ENCODE measurements at places on chromosomes 11 and 22. TPM values are rescaled to one million over a fixed set of nuclear protein-coding genes. Genes with fewer than 3 reads are reported as not detected.

DNA sequence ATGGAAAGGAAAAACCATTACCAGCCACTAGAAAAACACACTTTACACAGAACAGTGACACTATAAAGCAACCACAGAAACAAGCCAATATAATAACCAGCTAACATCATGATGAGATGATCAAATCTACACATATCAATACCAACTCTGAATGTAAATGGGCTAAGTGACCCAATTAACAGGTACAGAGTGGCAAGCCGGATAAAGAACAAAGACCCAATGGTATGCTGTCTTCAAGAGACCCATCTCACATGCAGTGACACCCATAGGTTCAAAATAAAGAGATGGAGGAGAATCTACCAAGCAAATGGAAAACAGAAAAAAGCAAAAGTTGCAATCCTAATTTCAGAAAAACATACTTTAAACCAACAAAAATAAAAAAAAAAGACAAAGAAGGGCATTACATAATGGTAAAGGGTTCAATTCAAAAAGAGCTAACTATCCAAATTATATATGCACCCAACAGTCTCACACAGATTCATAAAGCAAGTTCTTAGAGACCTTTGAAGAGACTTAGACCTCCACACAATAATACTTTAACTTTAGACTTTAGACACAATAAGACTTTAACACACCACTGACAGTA, 160.3 kb upstream of the TMEM45B start:
- H3K27ac ChIP-seq = no peak overlapping the region
- no peak overlapping the region for H3K4me3 ChIP-seq
- no peaks in the 10 kb centered on the region for H3K4me1 ChIP-seq
- DNase-seq = no peak

The TBX10 gene
- total RNA-seq = not detected

DNA sequence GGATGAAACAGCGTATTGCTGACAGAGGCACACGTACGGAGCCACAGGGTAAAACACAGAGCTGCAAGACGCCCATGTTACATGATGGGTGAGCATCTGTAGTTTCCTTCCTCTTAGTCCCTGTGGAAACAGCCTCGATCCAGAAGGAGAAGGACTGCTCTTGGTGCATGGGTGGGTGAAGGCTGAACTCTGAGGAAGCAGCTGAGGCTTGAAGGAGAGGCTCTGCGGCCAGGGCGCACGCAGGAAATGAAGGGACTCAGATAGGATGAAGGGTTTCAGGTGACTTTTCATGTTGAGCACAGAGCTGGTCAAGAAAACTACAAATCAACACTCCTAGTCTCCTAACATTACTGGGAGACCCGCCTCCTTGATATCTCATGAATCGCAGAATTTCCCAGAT, 65.7 kb upstream of the ADA2 start:
- peaks cover 16% of the 10 kb centered on the region for H3K4me1 ChIP-seq
- no peaks in the 10 kb centered on the region for H3K36me3 ChIP-seq
- no peak overlapping the region for H3K4me3 ChIP-seq

- no peak for DNase-seq
- H3K4me1 ChIP-seq = no peaks in the 10 kb centered on the region
- H3K36me3 ChIP-seq = no peaks in the 10 kb centered on the region
- no peak overlapping the region for H3K27ac ChIP-seq
- no peak overlapping the region for H3K4me3 ChIP-seq
- H3K27me3 ChIP-seq = peaks cover 2% of the 10 kb centered on the region
Measured at GRCh38 chr11:45511566-45511965, 153.9 kb downstream of the CHST1 start.

DNA sequence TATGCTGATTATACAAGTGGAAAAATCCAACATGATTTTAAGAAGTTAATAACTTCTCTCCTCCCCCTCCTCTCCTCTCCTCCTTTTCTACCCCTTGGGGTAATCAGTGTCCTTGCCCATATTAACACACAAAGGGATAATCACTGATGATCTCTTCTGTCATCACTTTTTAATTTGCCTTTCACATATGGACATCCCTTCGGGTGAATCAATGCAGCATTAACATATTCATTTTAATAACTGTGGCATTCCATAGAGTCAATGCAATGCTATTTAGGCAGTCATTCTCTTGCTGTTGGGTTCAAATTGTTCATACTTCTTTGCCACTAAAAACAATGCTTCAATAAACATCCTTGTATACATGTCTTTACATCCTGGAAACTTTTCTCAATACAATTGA, 42.9 kb upstream of the GLYATL2 start:
- H3K27ac ChIP-seq = no peak overlapping the region
- H3K4me1 ChIP-seq = no peaks in the 10 kb centered on the region
- H3K4me3 ChIP-seq = no peak overlapping the region
- peaks cover 13% of the 10 kb centered on the region for H3K27me3 ChIP-seq
- no peaks in the 10 kb centered on the region for H3K36me3 ChIP-seq
- DNase-seq = no peak

The FAM111A gene
- total RNA-seq = 87.6 TPM

The TSPAN32 gene
- 5.5 TPM for total RNA-seq

GRCh38 chr22:33274214-33275072, 216.3 kb upstream of the SYN3 start:
- no peak overlapping the region for H3K4me3 ChIP-seq
- DNase-seq = peak; percentile 12
- no peak overlapping the region for H3K27ac ChIP-seq
- H3K36me3 ChIP-seq = no peaks in the 10 kb centered on the region
- H3K4me1 ChIP-seq = no peaks in the 10 kb centered on the region
- no peaks in the 10 kb centered on the region for H3K27me3 ChIP-seq

The FZD4 gene
- total RNA-seq = 0.33 TPM

The SCGB1A1 gene
- total RNA-seq = not detected

The NRGN gene
- 15.3 TPM for total RNA-seq

The SCN3B gene
- not detected for total RNA-seq

- H3K4me1 ChIP-seq = peaks cover 3% of the 10 kb centered on the region
- H3K36me3 ChIP-seq = no peaks in the 10 kb centered on the region
- no peak overlapping the region for H3K27ac ChIP-seq
- DNase-seq = peak; percentile 56
- no peaks in the 10 kb centered on the region for H3K27me3 ChIP-seq
Measured at GRCh38 chr22:17754233-17754925, 19.9 kb downstream of the BID start.
